Activated naive CD8-positive, alpha-beta T cell treated with anti-CD3 and anti-CD28 coated beads for 36 hours (primary cell): ENCODE measurements at places on chromosomes 6 and 20. TPM values are rescaled to one million over a fixed set of nuclear protein-coding genes. Genes with fewer than 3 reads are reported as not detected.

GRCh38 chr6:166603043-166603690 lies 16.7 kb upstream of the RAMACL start:
- no peak for DNase-seq

GRCh38 chr20:12203399-12203798 lies 285.7 kb downstream of the BTBD3 start:
- DNase-seq: no peak

DNA sequence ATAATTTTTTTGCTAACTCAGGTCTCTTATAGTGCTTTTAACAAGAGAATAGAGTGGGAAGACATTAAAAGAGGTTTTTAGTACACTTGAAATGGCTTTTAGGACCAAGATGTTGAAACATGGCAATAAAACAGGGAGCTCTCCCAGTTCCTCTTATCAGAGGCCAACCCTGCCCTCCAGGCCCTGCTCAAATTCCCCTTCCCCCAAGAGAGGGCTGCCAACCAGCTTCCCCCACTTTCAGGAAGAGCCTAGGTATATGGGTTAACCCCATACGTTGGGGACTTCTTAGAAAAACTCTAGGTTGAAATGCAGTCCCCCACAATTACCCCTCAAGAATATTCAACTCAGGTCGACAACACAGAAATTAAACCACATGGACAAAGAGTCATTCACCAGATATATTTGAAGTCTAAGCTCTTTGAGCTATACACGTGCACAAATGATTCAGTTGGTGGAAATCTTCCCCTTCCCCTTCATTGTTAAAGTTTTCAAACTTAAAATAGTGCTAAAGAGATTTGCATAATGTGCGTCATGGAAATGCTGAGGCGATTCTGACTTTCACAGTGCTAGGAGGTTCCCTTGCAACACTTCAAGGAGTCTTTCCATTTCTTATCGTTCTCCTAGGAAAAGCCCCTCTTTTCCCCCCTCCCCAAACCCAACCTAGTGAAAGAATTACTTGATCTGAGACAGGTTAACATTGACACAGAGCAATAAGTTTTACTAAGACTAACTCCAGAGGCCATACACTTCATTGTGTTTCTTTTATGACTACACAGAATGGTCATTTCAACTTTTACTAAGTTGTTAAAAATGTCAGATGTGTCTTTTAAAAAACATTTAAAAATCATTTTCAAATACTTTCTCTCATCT lies 49.8 kb upstream of the ENPP5 start:
- peak; percentile 20 for DNase-seq

GRCh38 chr6:125188037-125188436 lies 34.5 kb downstream of the TPD52L1 start:
- DNase-seq: no peak

DNA sequence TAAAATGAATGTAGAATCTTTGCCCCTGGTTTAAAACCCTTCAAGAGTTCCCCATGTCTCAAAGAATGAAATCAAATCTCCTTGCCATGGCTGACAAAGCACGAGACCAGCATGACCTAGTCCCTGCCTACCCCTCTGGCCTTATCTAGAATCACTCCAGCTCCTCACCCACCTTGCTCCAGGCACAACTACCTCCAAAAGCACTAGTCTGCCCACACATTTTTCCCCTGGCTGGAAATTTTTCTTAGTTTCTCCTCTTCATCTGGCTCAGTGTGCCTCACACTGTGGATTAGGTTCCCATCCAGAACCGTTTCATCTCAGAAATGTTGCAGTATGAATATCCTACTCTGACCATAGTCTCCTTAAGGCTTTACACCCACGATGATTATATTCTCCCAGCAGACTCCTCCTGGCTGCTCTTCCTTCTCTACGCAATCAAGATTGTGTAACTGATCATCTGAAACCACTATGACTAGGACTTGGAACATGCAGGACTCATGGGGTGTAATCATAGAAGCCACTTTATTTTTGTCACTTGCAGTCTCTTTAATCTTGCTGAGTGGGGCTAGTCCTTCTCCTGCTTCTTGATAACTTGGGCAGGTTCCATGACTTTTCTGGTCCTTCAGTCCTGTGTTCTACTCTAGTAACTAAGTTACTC lies 7.8 kb upstream of the MRS2 start:
- no peak for DNase-seq

DNA sequence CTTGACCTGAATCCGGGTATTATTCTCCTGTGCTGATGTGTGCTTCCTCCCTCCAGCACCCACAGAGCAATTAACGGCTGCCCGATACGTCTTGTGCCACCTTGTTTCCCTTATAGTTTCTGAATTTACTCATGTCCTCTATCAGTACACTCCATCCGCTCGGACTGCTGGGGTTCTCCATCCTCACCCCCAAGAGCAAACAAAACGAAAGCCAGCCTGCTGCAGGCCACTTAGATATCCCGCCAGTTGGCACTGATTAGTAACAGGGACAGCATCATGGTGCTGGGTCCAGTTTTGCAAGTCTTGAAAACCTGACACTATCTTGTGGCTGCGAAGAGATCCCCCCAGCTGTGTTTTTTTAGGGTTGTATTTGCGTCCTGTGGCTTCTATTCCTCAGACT lies 71.8 kb downstream of the SSR1 start:
- DNase-seq: no peak

DNA sequence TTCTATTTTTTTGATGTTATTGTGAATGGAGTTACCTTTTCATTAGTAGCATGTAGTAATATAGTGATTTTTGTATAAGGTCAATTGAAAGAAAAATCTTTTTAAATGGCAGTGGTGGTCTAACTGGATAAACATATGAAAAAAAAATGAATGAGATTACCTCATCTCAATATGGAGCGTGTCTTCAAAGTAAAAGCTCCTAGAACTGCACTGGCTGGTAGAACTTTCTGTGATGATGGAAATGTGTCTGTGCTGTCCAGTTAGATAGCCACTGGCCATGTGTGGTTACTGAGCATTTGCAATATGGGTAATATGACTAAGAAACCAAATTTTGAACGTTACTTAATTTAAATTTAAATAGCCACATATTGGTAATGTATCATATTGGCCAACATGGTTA lies 44.1 kb downstream of the MRAP2 start:
- no peak for DNase-seq

GRCh38 chr6:156595476-156595875 lies 181.7 kb upstream of the ARID1B start:
- no peak for DNase-seq

- no peak for DNase-seq
Observed at GRCh38 chr6:39634646-39635341, 90.4 kb downstream of the KIF6 start.

DNA sequence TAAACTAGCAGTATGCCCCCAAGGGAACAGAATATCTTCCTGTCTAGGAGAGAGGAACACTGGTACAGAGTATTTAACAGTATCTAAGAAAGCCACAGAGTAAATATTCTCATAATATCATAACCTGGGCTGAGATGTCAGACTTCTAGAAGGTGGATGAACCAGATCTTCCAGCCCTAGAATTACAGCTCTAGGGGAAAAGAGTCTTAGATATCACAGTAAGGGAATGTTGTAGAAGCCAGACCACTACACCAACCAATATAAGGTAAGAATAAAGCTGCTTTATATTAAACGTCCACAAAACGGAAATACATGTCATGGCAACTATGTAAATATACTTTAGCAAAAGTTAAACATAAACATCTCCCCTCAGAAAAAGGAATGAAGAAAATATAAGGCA lies 12.4 kb downstream of the SERINC1 start:
- DNase-seq: no peak

- no peak for DNase-seq
Observed at GRCh38 chr6:50362706-50363105, 313.0 kb upstream of the DEFB112 start.

- no peak for DNase-seq
Observed at GRCh38 chr6:100175814-100176310, 181.8 kb upstream of the MCHR2 start.

- no peak for DNase-seq
Observed at GRCh38 chr6:147095316-147095715, 108.9 kb upstream of the STXBP5 start.

GRCh38 chr6:135577059-135577538 lies 79.6 kb upstream of the AHI1 start:
- no peak for DNase-seq

DNA sequence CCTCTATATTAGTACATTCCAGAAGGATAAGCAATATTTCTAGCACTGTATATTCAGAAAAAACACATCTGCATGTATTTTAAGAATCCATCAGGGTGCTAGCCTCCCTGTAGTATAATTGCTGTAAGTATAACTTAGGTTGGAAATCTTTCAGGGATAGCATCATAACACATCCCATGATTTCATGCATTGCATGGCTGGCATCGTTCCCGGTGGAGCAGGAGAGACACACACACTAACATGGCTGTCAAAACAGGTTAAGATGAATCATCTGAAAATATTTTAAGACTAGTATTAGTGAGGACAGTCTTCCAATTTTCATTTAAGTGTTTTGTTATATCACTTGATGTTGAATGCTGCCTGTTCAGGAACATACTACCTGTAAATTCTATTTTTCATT lies 32.1 kb upstream of the CENPW start:
- no peak for DNase-seq

GRCh38 chr20:1332749-1333300 lies 3.9 kb upstream of the SDCBP2 start:
- no peak for DNase-seq

DNA sequence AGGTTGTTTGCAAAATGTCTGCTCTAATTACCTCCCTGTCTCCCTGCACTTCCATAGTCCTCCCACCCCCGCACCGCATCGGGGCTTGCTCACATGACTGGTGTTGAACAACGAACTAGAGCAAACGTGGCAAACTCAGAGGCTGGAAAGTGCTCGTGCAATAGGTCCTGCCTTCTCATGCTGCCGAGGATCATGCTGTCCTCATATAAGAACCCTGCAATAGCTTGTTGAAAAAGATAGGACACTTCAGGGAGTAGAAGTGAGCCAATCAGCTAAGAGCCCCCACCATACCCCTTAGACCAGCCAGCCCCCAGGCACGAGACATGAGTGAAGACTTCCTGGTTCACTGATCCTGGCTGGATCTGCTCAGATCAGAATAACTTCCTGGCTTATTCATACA lies 219.2 kb downstream of the C6orf118 start:
- DNase-seq: no peak

- DNase-seq: no peak
Observed at GRCh38 chr6:34031625-34032383, 114.1 kb downstream of the GRM4 start.

GRCh38 chr6:118843685-118844390 lies 50.1 kb upstream of the ASF1A start:
- peak; percentile 14 for DNase-seq

DNA sequence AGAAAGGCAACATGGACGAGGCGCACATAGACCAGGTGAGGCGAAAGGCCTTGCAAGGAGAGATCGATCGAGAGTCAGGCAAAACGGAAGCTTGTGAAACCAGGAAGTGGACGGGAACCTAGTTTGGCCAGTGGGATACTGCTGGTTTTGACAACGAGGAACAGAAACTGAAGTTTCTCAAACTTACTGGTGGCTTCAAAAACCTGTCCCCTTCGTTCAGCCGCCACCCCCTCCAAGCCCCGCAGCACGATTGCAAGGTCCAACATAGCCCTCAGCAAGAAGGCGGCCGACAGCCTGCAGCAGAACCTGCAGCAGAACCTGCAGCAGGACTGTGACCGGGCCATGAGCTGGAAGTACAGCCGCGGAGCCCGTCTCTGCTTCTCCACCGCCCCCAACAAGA lies 238.0 kb downstream of the KHDC1L start:
- no peak for DNase-seq

- DNase-seq: no peak
Observed at GRCh38 chr6:34556031-34556471, at the start of gene SPDEF. Gene SPDEF, minus strand, starts transcription at chr6:34556329. Its CDS starts 11,874 bp downstream, at chr6:34544455.

DNA sequence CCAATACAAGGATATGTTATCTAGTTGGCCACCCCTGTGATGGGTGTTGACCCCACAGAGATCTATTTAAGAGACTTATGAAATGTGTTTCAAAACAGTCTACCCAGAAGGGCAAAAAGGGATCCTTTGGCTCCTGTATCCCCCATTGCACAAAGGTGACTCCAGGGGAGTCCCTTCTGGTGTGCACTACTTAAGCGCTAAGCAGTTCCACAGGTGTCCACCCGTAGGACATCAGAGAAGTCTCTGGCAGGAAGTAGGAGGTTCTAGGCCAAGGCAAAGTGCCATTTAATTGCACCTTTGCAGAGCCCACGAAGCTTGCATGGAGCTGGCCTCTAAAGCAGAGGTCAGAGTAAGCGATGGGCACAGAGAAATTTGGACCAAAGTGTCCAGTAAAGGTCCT lies 147.7 kb downstream of the MRPL14 start:
- no peak for DNase-seq

GRCh38 chr6:42901538-42901957 lies 14.3 kb upstream of the PTCRA start:
- peak; percentile 69 for DNase-seq

- no peak for DNase-seq
Observed at GRCh38 chr20:39873286-39873685, 815.8 kb downstream of the MAFB start.

DNA sequence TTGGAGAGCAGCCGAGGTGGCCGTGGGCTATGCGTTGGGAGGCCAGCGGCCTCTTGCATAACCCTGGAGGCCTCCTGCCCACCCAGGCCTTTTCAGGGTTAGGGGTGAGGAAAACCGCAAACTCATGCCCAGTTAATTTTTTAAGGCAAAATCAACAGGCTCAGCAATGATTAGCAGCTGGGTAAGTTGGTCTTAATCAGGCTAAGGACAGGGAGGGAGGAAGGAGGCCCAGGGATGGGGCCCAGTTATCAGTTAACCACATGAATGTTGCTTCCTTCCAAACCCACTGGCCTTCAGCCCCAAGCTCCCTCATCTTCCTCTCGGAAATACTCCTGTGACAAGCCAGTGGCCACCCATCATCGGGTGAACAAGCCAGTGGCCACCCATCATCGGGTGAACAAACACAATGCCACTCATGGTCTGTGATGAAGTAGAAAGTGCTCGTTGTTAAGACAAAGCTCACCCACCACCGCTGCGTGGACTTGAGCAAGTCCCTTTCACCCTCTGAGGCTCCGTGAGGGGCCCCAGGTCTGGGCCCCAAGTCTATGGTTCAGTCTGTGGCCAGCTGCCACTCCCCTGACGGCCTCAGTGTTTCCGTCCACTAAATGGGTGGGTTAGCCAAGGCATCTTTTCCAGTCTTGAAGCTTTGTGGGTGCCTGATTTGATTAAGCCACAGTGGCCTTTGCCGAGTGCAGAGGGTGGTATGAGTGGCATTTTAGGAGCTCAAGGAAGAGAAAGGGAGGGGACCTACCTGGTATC lies 39.4 kb downstream of the HNF4A start:
- no peak for DNase-seq

PAK5 gene
- total RNA-seq: not detected

BMP7 gene
- not detected for total RNA-seq

TMEM63B gene
- 11.7 TPM for total RNA-seq

LAMA5 gene
- total RNA-seq: 0.38 TPM

BPIFB3 gene
- total RNA-seq: not detected

GSTA2 gene
- not detected for total RNA-seq

COL11A2 gene
- 1.1 TPM for total RNA-seq

SLC24A3 gene
- total RNA-seq: not detected

TENT5A gene
- total RNA-seq: 0.76 TPM

KCNG1 gene
- total RNA-seq: 1.0 TPM

GPR63 gene
- 0.85 TPM for total RNA-seq

BCAS1 gene
- total RNA-seq: 0.10 TPM

CNBD2 gene
- total RNA-seq: 3.6 TPM
